Fibroblast of gingiva (primary cell): ENCODE measurements at places on chromosomes 2 and 18.
A peak's percentile ranks its signal among the peaks of the same experiment; 100 is the strongest.

- no peak for DNase-seq
Observed at GRCh38 chr2:3628800-3629199, 29.2 kb upstream of the ALLC start.

DNA sequence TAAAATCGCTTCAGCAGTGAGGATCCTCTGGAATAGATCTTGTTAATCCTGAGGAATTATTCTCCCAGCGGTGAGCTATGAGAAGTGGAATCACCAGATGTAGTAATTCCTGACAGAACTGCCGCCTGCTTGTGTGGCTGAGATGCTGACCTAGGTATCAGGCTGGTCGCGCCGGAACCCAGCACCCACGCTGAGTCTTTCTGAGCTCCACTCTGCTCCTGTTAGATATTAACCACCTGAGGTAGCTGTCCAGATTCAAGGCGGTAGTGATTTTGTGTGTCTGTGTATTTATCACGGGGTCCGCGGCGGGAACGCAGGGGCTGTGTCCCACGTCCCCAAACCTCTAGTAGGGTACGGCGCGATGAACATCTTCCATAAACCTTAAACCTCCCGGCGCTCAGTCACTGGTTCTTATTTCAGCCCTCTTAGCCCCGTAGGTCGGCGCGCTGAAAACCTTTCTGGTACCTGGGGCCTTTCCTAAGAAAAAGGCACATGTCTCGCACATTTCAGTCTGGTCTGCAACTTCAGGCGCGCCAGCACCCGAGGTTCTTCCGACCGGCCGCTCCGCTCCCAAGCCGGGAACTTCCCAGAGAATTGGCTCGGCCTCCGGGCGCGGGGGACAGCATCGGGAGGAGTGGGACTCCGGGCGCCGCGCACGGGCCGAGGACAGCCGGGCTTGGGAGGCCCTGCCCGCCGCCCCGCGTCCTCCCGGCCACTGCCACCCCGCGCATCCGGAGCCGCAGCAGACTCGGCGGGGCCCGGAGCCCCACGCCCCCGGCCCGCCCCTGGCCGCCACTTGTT, 542 bp upstream of the CNNM3 start:
- DNase-seq = peak; percentile 51

DNA sequence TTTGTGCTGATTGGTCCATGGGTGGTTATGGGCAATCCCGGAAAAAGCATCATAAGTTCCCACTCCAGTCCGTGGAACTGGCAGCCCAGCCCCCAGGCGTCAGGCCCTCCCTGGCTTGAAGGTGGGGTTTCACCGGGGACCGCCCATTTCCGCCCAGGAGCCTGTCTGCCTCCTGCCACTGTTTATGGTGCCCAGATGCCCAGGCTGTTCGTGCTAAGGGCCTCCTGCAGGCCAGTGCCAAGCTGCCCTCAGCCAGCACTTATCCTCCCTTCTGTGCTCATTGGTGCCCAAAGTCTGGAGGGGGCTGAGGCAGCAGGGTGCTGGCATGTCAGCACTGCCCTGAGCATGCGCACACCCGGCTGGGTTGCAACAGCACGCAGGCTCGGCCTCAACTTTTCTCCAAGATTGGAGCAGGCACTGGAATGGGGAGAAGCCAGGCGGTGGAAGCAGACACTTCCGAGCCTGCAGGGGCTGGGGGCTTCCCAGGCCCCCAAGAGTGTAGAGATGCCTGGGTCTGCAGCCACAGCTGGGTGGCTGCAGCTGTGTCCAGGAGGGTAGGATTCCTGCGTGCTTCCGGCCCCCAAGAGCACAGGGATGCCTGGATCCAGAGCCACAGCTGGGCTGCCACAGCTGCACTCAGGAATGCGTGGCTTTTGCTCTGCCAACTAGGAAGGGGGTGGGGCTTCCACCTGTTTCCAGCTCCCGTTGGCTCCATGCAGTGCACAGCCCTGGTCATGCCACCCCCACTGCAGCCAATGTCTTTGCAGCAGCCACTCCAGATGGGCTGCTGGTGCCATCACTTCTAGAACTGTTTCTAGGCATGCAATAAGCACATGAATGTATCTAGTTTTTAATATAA, 74.0 kb downstream of the AGPS start:
- no peak for DNase-seq

DNA sequence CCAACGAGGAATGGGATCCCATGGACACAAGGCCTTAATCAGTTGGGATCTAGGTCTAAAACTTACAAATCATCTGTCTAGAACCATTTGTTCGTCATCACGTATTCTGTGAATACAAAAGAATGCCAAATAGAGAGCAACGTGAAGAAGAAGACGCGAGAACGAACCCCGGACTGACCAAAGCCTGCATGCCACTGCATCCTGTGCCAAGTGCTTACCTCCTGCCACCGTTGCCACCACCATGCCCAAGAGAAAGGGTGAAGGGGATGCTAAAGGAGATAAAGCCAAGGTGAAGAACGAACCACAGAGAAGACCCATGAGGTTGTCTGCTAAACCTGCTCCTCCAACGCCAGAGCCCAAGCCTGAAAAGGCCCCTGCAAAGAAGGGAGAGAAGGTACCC, 30.2 kb downstream of the ITSN2 start:
- no peak for DNase-seq

GRCh38 chr2:136361521-136361920, 243.6 kb upstream of the CXCR4 start:
- no peak for DNase-seq

- DNase-seq = peak; percentile 86
Observed at GRCh38 chr18:68494802-68495581, 219.9 kb downstream of the TMX3 start.

GRCh38 chr18:69961718-69962117, 14.0 kb upstream of the CD226 start:
- DNase-seq = no peak

DNA sequence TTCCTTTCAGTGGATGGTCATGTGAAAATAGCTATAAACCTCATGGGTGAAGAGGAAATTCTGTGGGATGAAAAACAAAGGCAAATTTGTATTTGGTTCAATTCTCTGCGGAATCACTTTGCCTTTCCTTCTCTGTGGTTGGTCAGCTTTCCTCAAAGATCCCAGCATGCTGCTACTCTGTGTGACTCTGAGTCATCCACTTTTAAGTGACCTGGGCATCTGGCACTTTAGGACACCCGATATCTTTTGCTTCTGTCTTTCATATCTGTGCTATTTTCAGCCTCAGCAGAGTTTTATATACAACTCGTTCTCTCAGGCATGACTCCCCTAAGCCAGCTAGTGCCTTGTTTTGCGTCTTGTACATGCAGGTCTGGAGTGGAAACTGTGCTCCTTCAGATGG, 217.0 kb upstream of the PIEZO2 start:
- peak; percentile 81 for DNase-seq

DNA sequence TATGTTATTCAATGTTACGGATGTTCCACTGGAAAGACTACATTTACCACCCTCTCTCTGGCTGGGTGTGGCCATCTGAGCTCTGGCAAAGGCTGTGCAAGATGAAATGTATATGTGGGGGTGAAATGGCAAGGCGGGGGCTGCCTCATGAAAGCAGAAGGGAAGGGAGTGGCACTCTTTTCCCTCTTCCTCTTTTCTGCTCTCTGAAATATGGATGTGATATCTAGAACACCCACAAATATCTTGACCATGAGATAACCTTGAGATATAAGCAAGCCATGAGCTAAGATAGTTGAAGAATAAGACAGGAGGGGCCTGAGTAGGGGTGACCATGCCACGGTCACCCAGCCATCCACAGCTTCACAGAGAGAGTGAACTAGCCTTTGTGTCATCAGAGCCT, 367.8 kb upstream of the ID2 start:
- DNase-seq = no peak

DNA sequence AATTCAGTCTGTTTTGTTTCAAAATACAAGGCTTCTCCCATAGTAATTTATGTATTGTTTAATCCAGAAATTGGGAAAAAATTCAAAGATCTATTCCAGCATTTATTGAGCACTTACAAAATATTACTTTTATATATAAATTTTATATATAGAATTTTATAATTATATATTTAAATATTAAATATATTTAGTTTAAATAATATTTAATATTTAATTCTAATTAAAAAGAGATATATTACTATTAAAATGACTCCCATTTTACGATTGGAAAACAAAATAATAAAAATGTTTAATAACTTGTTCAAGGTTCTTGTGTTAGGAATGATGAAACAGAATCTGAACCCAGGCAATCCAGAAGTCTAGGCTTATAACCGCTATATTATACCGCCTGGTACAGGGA, 40.5 kb upstream of the SESTD1 start:
- DNase-seq = no peak

- peak; percentile 65 for DNase-seq
Observed at GRCh38 chr2:40041422-40042382, 262.6 kb upstream of the THUMPD2 start.

GRCh38 chr2:88874063-88874657, 182.7 kb downstream of the RPIA start:
- peak; percentile 45 for DNase-seq

DNA sequence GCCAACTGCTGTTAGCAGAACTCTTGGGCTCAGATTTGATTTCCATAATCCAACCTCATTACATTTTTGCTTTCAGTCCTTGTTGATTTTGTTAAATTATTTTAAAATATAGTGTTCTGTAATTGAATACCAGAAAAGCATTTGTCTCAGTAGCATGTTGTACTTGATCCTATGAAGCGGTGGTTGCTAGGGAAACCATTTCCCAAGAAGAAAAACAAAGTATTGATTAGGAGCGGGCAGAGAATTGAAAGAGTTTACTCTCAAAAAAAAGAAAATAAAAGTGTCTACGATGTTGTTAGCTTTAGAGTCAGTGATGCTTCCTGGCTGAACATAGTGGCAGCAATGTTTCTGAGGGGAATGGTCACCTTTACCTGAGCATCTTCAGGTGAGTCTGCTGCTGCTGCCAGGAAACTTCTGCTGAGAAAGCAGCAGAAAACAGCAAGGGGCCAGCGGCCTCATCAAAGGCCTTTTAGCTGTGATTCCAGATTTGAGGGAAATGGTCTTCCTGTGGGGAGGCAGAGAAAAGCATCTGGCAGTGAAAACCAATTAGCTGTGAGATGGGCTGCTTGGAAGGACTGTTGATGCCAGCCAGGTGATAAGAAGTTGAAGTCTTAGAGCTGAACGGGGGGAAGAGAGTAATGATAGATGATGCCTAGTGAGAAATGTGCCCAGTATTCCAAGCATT, 37.1 kb downstream of the CRIM1 start:
- no peak for DNase-seq

DNA sequence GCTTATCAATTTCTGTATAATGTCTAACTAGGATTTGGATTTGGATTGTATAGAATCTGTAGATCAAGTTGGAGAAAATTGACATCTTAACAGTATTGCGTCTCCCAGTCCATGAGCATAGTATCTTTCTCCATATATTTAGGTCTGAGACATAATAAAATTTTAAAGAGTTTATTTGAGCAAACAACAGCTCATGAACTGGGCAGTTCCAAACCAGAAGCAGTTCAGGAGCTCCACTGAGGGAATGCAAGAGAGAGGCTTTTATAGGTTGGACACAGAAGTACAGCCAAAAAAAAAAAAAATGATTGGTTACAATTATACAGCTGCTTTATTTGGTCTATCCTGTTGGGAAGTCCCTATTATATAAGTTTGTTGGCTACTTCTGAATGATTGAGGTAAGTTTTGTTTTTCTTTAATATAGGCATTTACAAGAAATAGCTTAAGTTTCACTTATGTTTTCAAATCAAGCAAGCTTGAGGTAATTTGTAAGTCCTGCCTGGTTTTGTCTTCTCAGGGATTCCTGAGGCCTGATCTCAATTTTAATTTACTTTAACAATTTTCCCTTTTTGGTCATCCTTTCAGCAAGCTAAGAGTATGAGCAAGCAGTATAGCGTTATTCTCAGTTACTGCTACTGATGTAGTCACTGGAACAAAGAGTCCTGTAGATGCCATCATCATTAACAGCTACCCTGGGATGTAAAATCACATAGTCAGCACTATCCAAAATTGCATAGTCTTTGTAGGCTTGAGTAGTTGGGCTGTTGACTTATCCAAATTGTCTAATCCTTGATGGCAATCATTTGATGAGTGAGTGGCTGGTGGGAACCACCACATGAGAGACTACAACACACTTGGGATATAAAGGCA, 27.5 kb upstream of the RUFY4 start:
- no peak for DNase-seq

GRCh38 chr2:164696634-164697033, 75.4 kb upstream of the GRB14 start:
- no peak for DNase-seq

DNA sequence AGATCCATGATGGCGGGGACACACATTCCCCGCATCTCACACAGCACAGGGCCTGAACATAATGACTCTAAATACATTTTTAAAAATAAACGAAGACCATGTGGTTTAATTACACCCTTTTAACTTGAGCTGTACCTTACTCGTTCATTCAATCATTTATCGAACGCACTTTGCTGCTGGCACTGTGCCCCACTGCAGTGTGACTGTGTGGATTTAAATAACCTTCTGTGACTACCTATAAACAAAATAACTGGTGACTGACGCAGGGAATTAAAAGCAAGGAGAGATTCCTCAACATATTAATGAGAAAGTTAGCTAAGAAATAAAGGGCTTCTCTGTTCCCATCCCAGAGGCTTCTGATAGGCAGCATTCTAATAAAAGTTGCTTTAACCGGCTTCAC, 10.9 kb upstream of the FZD7 start:
- DNase-seq = no peak

- no peak for DNase-seq
Observed at GRCh38 chr2:127117603-127118002, 10.6 kb upstream of the BIN1 start.

GRCh38 chr2:118374974-118375755, 286.9 kb downstream of the INSIG2 start:
- no peak for DNase-seq

DNA sequence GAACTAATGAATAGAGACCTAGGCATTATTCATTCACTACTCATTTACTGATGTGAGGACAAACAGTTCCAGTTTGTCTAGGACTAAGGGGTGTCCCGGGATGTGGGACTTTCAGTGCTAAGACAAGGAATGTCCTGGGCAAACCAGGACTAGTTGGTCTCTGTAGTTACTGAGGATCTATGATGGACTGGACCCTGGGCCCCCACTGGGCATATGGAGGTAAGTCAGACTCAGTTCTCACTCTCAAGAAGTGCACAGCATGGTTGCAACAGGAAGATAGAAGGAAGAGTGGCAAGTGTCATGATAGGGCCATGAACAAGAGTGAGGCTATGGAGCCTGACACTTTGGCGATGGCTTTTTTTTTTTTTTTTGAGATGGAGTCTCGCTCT, 128.2 kb downstream of the MYCN start:
- DNase-seq = no peak

DNA sequence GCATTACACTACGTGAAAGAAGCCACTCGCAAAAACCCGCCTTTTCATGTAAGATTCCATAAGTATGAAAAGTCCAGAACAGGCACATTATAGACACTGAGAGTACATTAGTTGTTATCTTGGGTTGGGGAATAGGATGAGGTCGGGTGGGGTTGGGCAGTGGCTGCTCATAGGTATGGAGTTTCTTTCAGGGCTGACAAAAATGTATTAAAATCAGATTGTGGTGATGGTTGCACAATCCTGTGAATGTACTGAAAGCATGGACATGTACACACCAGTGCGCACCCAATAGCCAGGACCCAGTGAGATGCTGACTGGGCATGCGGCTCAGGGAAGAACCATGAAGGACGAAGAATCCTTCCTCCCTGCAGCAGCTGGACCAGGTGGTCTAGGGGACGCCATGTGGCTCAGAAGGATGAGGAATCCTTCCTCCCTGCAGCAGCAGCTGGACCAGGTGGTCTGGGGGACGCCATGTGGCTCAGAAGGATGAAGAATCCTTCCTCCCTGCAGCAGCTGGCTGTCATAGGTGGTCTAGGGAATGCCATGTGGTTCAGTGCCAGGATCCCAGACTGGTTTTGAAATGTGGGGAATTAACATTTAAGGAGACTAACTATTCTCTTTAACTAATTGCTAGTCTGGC, 50.1 kb downstream of the MBP start:
- no peak for DNase-seq
